Thymus (tissue), 14 donors: ENCODE measurements at places on chromosomes 5 and 9. TPM values are rescaled to one million over a fixed set of nuclear protein-coding genes. Genes with fewer than 3 reads are reported as not detected.

The PLAC8L1 gene
- 0.24 TPM for total RNA-seq

The TUSC1 gene
- 6.2 TPM for total RNA-seq

DNA sequence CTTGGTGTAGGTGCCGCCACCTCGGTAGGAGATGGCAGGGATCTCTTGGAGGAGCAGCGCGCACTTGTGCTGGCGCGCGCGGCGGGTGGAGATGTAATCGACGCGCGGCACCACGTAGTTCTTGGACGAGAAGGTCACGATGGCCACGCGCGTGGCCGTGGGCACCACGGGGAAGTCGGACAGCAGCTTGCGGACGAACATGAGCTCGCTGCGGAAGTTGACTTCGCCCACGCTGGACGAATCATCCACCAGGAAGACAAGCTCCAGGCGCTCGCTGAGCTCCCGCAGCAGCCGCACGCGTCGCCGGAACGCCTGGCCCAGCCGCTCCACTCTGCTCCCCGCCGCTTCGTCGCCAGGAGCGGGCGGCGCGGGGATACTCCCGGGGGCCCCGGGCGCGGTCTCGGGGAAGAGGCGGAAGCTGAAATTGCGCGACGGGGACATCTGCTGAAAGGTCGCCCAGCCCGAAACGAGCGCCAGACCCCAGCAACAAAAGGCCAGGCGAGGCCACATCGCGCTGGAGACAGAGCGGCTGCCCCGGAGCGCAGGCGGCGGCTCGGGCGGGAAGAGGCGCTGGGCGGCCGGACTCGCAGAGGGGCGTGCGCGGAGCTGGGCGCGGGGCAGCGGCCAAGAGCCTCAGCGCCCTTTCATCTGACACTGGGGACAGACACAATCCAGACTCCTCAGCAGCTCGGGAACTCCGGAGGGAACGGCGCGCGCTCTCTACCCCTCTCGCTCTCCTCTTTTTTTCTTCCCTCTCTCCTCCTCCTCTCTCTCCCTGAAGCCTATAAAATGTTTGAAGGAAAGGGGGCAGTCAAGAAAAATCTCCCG is at the start of gene SVEP1:
Gene SVEP1, minus strand, starts transcription at position 708 of the 828 bp plus-strand sequence. Its CDS starts 198 bp downstream, at position 510.
- H3K27me3 ChIP-seq: peaks cover 64% of the 10 kb centered on the region
- peaks cover 2% of the 10 kb centered on the region for H3K4me1 ChIP-seq
- H3K36me3 ChIP-seq: no peaks in the 10 kb centered on the region

- DNase-seq: no peak
- H3K27ac ChIP-seq: no peak overlapping the region
- no peaks in the 10 kb centered on the region for H3K27me3 ChIP-seq
- no peaks in the 10 kb centered on the region for H3K4me1 ChIP-seq
Observed at GRCh38 chr9:109904666-109905065, 124.7 kb downstream of the PALM2AKAP2 start.

- DNase-seq: no peak
- H3K4me3 ChIP-seq: no peak overlapping the region
- H3K4me1 ChIP-seq: no peaks in the 10 kb centered on the region
- no peak overlapping the region for H3K27ac ChIP-seq
- no peaks in the 10 kb centered on the region for H3K27me3 ChIP-seq
Observed at GRCh38 chr9:34443976-34444375, 14.4 kb downstream of the FAM219A start.

- no peaks in the 10 kb centered on the region for H3K36me3 ChIP-seq
- peak overlapping the region; percentile 70 for H3K4me3 ChIP-seq
- H3K27me3 ChIP-seq: peaks cover 3% of the 10 kb centered on the region
- DNase-seq: peak; percentile 27
- peaks cover 15% of the 10 kb centered on the region for H3K4me1 ChIP-seq
Observed at GRCh38 chr9:8857926-8858595, 1058.5 kb upstream of the DMAC1 start.

DNA sequence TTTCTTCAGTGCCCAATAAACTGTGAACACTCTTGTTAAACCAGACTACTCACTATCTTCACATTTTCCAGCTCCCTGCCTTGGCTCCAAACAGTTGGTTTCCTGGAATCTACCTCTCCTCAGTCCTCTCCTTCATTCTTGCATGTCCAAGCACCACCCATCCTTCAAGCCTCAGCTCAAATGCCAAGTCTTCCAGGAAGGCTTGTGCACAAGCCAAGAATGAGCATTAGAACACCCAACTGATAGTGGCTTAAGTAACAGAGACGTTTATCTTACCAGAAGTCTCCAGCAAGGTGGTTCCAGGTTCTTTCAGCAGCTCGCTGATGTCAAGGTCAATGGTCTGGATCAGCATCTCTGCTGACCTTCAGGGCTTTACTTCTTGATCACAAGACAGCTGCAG is 60.1 kb downstream of the PTPDC1 start:
- peak overlapping the region; percentile 36 for H3K27ac ChIP-seq
- H3K4me1 ChIP-seq: no peaks in the 10 kb centered on the region
- no peak overlapping the region for H3K4me3 ChIP-seq
- H3K27me3 ChIP-seq: no peaks in the 10 kb centered on the region
- H3K36me3 ChIP-seq: no peaks in the 10 kb centered on the region

DNA sequence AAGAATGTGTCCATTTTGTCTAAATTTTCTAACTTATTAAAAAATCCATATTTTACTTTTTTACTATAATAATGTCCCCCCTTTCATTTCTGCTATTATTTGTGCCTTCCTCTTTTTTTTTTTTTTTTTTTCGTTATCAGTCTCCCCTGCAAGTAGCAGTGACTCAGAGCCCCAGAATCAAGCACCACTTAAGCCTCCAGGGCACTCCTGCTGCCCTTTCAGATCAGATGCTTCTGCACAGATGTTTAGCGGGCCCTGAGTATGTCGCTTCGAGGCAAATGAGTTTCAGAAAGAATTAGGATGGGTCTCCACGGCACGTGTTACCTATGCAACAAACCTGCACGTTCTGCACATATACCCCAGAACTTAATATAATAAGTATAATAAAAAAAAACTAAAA is 11.7 kb downstream of the MED7 start:
- no peaks in the 10 kb centered on the region for H3K36me3 ChIP-seq
- H3K4me3 ChIP-seq: no peak overlapping the region
- no peak for DNase-seq
- H3K27ac ChIP-seq: no peak overlapping the region
